ENCODE measurements at places on chromosomes 3 and 15.
A peak's percentile ranks its signal among the peaks of the same experiment; 100 is the strongest.

GRCh38 chr15:45604326-45604725, 17.1 kb downstream of the BLOC1S6 start:
- DNase-seq = no peak

DNA sequence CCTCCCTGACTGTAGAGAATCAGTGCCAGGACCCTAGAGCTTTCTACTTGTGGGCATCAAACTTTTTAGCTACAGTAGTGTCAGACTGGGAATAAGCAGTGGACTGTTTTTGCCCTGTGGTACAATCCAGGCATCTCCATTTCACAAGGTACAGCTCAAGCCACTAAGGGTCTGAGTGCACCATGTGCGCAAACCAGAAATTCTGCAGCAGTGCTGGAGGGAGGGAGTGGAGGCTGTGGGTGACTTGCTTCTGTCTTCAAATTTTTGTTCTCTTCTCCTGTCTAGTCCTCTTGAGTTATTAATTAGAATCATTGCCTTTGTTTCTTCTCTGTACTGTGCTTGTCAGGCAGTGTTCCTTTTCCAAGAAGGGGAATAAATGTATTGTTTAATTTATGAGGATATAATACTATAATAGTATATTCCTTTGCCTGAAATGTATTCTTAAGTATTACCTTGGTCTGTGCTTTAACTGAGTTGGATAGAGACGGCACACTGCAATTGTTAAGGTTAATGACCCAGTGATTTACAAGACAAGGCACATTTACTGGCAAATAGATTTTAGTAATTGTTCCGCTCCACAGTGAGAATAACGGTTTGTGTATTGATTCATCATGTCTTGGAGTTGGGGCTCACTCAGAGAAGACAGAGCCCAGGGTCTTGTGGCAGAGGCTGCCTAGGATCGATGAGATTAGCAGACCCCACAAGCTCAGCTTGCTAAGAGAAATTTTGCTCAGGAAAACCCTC, 390.6 kb upstream of the CFAP20DC start:
- DNase-seq = no peak

GRCh38 chr3:151875759-151876158, 2.3 kb downstream of the SUCNR1 start:
- peak; percentile 43 for DNase-seq

- no peak for DNase-seq
These were observed 13.3 kb upstream of the CSPG4 start for GRCh38 chr15:75725719-75726607.

DNA sequence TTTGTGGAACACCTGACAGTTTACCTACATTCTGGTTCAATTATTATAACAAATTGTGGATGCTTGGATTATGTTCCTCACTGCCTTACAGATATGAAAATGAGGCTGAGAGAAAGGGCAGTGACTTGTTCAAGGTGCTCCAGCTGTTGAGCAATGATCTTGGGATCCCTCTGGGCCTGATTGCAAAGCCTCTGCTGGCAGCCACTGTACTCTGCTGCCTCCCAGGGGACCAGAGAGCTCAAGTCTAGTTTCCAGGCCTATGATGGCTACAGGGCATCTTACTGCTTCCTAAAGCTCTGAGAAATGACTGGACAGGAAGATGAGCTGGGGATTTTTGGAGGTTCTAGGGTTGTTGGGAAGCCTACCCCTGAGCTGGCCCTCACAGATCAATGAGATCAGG, 2.3 kb upstream of the SHC4 start:
- DNase-seq = no peak

DNA sequence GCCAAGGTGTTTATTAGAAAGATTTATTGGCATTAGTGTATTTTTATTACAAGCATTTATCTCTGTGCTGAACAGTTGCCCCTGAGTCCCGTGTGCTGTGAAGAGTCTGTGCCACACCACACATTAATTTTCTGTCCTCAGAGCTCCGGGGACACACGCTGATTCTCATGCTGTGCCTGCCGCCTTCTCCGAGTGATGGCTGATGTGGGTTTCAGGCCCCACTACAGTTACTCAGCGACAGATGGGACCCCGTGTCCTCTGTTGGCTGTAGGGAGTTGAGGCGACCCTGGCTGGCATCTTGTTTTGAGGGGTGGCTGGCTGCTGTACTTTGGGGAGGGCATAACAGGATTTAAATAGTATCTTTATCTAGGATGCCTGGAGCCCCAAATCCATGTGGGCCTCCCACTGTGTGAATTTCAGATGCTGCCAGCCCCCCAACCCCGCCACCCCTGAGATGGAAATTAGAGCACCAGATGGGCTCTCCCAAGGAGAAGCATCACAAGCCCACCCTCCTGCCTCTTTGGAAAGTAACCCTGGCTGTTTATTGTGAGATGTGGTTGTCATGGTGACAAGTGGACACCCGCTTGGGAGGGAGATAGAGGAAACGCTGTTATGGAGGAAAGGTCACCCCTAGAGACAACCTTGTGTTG, 185.6 kb downstream of the APBA2 start:
- no peak for DNase-seq

DNA sequence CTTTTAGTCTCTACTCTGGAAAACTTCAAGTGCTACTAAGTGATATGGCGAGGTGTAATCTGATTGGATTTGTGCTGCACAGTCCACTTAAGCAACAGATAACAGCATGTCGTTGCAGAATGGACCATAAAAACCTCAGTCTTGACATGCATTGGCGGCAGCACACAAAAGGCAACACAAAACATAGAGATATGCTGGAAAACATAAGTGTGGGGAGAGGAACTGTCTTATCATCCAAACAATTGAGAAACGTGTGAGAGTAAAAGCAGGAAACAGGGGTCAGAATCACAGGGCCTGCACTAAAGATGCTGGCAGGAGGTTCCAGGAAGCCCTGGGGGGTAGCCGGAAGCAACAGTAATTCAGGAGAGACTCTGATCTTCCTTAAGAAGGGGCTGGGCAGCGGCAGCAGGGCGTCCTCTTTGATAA, 82.1 kb downstream of the CGNL1 start:
- DNase-seq = no peak

- DNase-seq = no peak
These were observed 301.1 kb downstream of the TBL1XR1 start for GRCh38 chr3:176896165-176896564.

DNA sequence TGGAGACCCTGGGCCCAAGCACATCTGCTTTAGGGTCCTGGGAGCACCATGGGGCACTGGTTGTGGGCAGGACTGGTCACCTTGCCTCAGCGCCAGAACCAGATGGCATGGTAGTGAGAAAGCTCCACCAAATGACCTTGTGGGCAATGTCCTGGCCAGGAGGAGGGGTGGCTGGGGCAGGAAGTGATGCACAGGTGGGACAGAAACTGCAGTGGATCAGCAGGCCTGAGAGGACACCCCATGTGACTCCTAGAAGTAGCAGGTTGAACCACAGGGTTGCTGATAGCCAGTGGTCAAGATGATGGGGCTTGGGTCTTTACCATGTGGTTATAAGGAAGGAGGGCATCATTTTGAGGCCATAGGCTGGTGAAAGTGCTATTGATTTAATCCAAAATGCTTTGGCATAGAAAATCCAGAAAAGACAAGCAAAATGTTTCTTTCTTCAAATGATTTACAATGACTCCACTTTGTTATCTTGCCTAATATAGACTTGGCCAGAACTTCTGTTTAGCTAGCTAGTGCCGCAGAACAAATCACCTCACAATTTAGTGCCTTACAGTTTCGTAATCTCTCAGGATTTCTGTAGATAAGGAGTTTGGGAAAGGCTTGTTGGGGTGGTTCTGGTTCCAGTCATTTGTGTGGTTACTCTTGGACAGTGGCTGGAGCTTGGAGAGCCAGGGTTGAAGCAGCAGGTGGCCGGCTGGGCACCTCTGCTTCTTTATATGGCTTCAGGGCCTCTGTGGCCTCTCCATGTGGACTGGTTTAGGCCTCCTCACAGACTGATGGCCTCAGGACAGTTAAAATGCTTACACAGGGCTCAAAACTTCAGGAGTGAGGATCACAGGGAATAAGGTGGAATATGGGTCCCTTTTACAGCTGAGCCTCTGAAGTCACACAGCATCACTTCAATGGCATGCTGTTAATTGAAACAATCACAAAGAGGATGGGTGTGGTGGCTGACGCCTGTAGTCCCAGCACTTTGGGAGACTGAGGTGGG, 27.5 kb downstream of the TMEM158 start:
- no peak for DNase-seq

GRCh38 chr3:141346839-141347238, 21.5 kb upstream of the ZBTB38 start:
- DNase-seq = no peak

- DNase-seq = no peak
These were observed 53.7 kb upstream of the GYG1 start for GRCh38 chr3:148937467-148938255.

DNA sequence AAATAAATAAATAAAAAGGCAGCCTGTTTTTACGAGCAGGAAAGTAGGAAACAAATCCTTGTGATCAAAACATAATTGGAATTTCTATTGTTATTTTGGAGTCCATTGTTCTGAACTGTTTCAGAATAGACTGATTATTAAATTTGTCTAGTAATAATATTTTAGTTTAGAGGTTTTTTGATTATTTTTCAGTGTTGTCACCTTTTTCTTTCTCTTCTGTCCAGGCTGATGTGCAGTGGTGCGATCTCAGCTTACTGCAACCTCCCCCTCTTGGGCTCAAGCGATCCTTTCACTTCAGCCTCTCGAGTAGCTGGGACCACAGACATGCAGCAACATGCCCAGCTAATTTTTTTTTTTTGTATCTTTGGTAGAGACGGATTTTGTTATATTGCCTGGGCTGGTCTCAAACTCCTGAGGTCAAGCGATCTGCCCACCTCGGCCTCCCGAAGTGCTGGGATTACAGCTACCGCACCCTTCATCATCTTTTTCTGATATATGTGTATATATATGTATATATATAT, 38.0 kb downstream of the KAT2B start:
- peak; percentile 30 for DNase-seq

DNA sequence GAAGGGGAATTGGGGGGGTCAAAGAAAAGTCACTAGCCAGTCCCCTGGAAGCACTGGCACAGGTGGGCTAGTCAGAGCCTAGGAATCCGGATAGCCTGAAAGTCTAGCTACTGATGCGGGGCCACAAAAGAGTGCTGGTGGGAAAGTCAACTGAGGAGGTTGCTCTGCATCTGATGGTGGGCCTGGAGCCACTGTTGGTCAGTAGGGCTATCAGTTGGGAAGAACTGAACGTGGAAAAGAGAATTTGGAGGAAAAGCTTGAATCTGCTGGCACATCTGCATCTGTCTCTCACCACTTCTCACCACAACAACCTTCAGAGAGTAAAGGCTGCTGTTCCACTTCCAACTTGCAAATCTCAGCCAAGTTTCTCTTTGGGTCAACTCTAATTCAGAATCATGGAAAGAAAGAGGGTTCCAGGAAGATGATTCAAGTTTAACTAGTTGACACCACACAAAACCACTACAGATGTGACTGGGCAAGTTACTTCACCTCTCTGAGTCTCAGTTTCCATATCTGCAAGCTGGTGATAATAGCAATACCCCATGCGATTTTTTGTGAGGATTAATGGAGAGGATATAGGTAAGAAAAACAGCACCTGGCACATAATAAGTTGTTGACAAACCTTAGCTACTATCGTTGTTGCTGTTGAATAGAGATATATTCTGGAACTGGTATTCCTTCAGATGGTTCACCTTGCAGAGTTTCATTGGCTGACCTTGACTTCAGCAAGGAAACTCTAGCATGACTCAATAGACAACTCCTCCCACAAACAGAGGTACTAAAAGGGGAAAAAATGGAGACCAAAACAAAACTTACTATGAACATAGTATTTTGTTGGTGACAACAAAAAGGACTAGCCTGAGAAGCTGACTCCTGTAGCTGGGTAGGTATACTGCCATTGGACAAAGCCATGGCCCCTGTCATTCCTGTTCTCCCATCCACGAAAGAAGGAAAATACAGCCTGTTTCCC, 280.2 kb upstream of the STT3B start:
- no peak for DNase-seq

DNA sequence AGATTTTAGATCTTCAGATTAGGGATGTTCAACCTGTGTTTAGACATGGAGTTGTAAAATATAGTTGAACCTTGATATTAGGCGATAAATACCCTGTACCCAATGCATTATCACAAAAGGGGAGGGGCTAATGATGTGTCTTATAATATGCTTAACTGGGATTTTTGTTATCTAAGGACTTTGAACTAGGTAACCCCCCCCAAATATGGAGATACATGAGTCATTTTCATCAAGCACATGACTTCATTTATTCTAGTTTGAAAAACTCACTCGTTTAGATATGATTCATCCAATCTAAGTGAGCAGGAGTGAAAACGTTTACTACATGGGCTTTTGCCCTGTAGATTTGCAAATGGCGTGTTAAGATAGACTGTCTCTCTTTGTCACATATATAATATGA, 212.4 kb downstream of the IL5RA start:
- no peak for DNase-seq

- no peak for DNase-seq
These were observed 455.8 kb downstream of the GABRG3 start for GRCh38 chr15:27426805-27427204.

GRCh38 chr15:51244423-51244869, 94.0 kb downstream of the CYP19A1 start:
- DNase-seq = no peak

DNA sequence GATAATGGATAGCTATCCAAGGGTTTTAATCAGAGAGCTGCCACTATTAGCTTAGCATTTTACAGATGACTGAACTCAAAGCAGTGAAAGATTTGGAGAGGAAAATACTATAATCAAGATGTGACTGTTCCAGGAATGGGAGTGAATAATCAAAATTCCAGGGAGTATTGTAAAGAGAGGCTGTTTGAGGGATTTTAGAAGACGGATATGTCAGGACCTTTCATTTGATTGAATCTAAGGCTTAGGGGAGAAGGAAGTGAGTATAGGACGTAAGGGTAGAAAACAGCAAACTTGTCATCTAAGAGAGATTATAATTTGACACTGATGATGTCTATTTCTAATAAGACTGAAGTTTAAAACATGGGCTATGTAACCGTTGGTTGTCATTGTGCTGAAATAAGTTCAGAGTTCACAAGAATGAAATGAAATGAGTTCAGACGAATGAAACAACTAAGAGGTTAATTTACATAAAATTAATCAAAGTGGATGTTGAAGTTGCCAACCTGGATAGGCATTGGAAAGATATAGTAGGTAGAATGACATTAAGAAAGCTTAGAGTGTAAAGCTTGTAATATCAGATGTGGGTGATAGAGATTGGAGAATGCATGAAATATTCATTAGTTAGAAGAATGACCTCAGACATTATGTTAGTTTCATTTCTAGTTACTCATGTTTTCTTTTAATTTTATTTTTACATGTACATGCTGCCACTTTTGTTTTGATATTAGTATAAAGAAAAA, 842.8 kb downstream of the SI start:
- DNase-seq = no peak

DNA sequence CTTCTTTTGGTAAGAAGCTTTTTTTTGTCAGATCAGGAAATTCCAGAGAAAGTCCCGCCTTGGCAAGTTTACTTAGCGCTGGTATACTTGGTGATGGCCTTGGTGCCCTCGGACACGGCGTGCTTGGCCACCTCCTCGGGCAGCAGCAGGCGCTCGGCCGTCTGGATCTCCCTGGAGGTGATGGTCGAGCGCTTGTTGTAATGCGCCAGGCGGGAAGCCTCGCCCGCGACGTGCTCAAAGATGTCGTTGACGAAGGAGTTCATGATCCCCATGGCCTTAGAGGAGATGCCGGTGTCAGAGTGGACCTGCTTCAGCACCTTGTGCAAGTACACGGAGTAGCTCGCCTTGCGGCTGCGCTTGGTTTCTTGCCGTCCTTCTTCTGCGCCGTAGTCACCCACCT, 46.6 kb downstream of the QTRT2 start:
- DNase-seq = no peak

- DNase-seq = no peak
These were observed 1195.6 kb upstream of the GBE1 start for GRCh38 chr3:82957079-82957478.

- DNase-seq = no peak
These were observed 263.5 kb upstream of the CFAP20DC start for GRCh38 chr3:59313365-59313764.

All from NCI-H526 treated with DMSO at 0.1 percent for 48 hours (cell line).